ENCODE measurements at places on chromosomes 7 and 10. TPM values are rescaled to one million over a fixed set of nuclear protein-coding genes. Genes with fewer than 3 reads are reported as not detected.
A peak's percentile ranks its signal among the peaks of the same experiment; 100 is the strongest.

- H3K27me3 ChIP-seq = no peaks in the 10 kb centered on the region
- no peaks in the 10 kb centered on the region for H3K4me1 ChIP-seq
- H3K27ac ChIP-seq = no peak overlapping the region
- H3K36me3 ChIP-seq = no peaks in the 10 kb centered on the region
- no peak overlapping the region for H3K4me3 ChIP-seq
- DNase-seq = peak; percentile 33
These were observed 27.5 kb downstream of the PTPRE start for GRCh38 chr10:127934383-127934782.

GRCh38 chr7:12703881-12704280 lies 16.4 kb downstream of the ARL4A start:
- no peaks in the 10 kb centered on the region for H3K4me1 ChIP-seq
- DNase-seq = no peak
- no peak overlapping the region for H3K4me3 ChIP-seq
- no peaks in the 10 kb centered on the region for H3K27me3 ChIP-seq

GRCh38 chr10:71359364-71360046 lies 37.2 kb upstream of the CDH23 start:
- H3K27ac ChIP-seq = no peak overlapping the region
- H3K27me3 ChIP-seq = no peaks in the 10 kb centered on the region
- H3K4me3 ChIP-seq = no peak overlapping the region
- H3K4me1 ChIP-seq = no peaks in the 10 kb centered on the region
- DNase-seq = no peak
- H3K36me3 ChIP-seq = no peaks in the 10 kb centered on the region

- H3K27me3 ChIP-seq = no peaks in the 10 kb centered on the region
- no peaks in the 10 kb centered on the region for H3K36me3 ChIP-seq
- peak; percentile 91 for DNase-seq
These were observed 126.5 kb downstream of the SH2D4B start for GRCh38 chr10:80664071-80664680.

DNA sequence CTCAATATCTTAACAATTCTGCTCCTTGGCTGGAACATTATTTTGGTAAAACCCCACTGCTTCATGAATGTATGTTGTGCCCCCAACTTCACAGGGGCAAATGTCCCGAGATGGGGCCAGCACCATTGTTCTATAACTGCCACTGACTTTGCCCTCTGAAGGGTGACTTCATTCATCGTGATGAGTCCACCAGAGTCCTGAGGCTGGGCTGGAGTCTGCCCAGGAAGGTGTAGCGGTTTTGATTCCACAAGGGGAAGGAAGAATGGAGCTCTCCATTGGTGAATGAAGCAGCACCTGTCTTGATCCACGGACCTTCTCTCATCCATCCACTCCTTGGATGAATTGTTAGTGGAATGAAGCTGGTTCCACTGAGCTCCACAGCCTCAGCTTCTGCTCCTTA lies 18.4 kb downstream of the AKR1B1 start:
- H3K27me3 ChIP-seq = no peaks in the 10 kb centered on the region
- no peak for DNase-seq
- no peak overlapping the region for H3K4me3 ChIP-seq
- peaks cover 15% of the 10 kb centered on the region for H3K4me1 ChIP-seq
- no peak overlapping the region for H3K27ac ChIP-seq

- no peaks in the 10 kb centered on the region for H3K36me3 ChIP-seq
- no peaks in the 10 kb centered on the region for H3K27me3 ChIP-seq
- DNase-seq = no peak
- H3K4me3 ChIP-seq = no peak overlapping the region
These were observed 25.8 kb upstream of the SFMBT2 start for GRCh38 chr10:7436490-7437100.

DNA sequence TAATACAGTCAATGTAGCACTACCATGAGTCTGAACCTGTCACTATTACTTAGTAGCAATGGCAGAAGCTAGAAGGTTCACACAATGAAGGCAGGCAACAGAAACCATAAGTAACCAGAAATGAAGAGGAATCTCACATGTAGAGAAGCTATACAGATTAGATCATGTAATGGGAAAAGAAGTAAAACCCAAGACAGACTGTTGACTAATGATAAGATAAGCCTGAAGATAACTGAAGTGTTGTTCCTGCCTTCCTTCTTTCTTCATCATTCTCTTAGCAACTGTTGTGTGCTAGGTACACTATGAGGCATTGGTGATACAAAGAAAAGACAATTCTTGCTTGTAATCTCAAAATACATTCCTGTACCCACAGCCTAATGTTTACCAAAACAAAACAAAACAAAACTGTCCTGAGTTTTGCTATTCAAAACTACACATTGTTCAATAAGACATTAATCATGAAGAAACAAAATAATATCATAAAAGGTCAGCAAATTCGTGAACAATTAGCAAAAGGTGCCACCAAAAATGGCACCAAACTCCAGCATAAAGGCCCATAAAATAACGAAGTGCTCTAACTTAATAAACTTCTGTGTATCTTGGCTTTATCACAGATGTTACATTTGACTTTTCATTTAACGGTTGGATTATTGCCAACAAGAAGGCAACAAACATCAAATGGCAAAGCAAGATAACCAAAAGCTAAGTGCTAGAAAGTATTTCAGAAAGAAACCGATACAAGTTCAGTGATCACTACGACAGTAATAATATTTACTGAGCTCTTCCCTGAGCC lies 27.1 kb downstream of the ZNF800 start:
- DNase-seq = no peak
- H3K4me1 ChIP-seq = no peaks in the 10 kb centered on the region
- H3K36me3 ChIP-seq = no peaks in the 10 kb centered on the region

- DNase-seq = no peak
- no peaks in the 10 kb centered on the region for H3K27me3 ChIP-seq
- H3K27ac ChIP-seq = no peak overlapping the region
These were observed 270.7 kb upstream of the IGFBP3 start for GRCh38 chr7:46191776-46192175.

DNA sequence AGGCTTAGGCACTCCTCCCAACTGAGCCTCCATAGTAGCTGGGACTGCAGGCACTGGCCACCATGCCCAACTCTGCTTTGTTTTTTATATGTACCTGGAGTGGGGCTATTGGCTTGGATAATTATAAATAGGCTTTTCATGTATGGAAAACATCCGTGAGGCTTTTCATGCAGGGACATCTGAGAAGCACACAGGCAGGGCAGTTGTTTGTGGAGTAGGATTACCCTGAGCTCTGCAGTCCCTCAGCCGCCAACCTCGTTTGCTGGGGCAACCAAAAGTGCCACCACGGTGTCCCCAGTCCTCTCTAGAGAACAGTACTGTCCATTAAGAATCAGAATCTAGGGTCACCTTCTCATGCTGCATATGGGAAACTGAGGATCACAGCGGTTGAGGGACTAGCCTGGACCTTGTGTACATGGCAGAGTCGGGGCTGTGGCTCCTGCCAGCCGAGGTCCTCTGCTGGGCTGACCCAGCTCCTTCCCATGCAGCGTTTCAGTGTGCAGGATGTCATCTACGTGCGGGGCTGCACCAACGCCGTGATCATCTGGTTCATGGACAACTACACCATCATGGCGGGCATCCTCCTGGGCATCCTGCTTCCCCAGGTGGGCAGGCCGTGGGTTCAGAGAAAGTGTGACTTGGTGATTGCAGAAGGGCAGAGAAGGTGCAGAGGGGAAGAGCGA lies 54.5 kb downstream of the TSPAN15 start:
- H3K27me3 ChIP-seq = no peaks in the 10 kb centered on the region
- peaks cover 14% of the 10 kb centered on the region for H3K4me1 ChIP-seq
- H3K27ac ChIP-seq = no peak overlapping the region
- no peaks in the 10 kb centered on the region for H3K36me3 ChIP-seq

DNA sequence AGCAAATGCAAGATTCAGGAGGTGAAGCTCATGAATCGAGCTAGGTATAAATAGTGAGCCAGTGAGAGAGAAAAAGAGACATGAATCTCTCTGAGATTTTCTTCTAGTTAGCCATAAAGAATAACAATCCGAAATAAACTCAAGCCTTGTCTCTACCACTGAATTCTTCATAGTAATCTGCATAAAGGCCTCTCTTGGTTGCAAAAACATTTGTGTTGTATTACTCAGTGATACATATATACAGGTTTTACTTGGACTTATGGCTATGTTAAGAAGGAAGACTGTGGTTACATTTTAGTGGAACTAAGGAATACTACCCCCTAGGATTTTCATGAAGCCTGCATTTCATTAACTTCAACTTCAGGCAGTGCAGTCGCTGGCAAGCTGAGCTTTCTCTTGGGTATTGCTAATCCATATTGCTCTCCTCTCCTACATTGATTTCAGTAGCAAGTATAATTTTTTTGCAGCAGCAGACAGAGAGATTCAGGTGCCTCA lies 72.7 kb upstream of the TRIL start:
- H3K27me3 ChIP-seq = no peaks in the 10 kb centered on the region
- H3K4me3 ChIP-seq = no peak overlapping the region
- H3K4me1 ChIP-seq = no peaks in the 10 kb centered on the region
- no peak overlapping the region for H3K27ac ChIP-seq
- no peak for DNase-seq
- no peaks in the 10 kb centered on the region for H3K36me3 ChIP-seq

DNA sequence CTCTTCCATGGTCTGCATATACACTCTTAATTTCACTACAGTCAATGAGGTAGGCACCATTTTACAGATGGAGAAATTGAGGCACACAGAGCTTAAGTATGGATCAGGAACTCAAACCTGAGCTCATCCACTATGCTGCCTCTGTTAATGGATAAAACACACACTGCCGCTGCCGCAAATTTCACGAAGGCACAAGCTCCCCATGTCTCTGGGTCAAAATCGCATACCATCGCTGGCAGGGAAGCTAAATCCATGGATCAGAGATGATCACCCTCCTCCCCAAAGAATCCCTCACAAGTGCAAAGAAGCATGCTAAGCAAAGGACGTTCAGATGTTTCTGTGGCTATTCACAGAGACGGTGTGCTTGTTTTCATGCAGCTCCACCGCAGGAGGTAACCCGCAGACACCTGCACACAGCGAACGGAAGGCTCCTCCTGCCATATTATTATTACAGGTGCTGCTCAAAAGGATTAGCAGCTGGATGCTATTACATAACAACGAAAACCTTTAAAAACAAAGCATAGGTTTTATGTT lies 109.3 kb downstream of the UBE2H start:
- no peak overlapping the region for H3K4me3 ChIP-seq
- no peaks in the 10 kb centered on the region for H3K36me3 ChIP-seq
- H3K27me3 ChIP-seq = no peaks in the 10 kb centered on the region

- no peaks in the 10 kb centered on the region for H3K36me3 ChIP-seq
- no peak for DNase-seq
- no peaks in the 10 kb centered on the region for H3K27me3 ChIP-seq
- H3K27ac ChIP-seq = no peak overlapping the region
- peaks cover 8% of the 10 kb centered on the region for H3K4me1 ChIP-seq
These were observed 8.2 kb upstream of the CLIP2 start for GRCh38 chr7:74280985-74281384.

GRCh38 chr10:34722404-34722803 lies 92.7 kb downstream of the PARD3 start:
- no peak for DNase-seq
- H3K4me1 ChIP-seq = peaks cover 5% of the 10 kb centered on the region
- H3K36me3 ChIP-seq = no peaks in the 10 kb centered on the region
- H3K4me3 ChIP-seq = no peak overlapping the region
- no peak overlapping the region for H3K27ac ChIP-seq
- no peaks in the 10 kb centered on the region for H3K27me3 ChIP-seq

Gene EEPD1
- 10.9 TPM for total RNA-seq

Gene HSPA12A
- 28.4 TPM for total RNA-seq

Gene HMX3
- total RNA-seq = 0.25 TPM

Gene IPMK
- 4.3 TPM for total RNA-seq

Gene WBP1L
- total RNA-seq = 165 TPM

Gene ZNF239
- 10.9 TPM for total RNA-seq

Gene INHBA
- total RNA-seq = 5.7 TPM

Gene UMAD1
- total RNA-seq = 11.1 TPM

Gene AZGP1
- total RNA-seq = 81.2 TPM

Gene OR6B1
- total RNA-seq = 1.4 TPM
